ENCODE measurements at places on chromosomes 16 and 17.

GRCh38 chr17:81994593-81995462 is 17.4 kb downstream of the ASPSCR1 start:
- DNase-seq, result no peak

DNA sequence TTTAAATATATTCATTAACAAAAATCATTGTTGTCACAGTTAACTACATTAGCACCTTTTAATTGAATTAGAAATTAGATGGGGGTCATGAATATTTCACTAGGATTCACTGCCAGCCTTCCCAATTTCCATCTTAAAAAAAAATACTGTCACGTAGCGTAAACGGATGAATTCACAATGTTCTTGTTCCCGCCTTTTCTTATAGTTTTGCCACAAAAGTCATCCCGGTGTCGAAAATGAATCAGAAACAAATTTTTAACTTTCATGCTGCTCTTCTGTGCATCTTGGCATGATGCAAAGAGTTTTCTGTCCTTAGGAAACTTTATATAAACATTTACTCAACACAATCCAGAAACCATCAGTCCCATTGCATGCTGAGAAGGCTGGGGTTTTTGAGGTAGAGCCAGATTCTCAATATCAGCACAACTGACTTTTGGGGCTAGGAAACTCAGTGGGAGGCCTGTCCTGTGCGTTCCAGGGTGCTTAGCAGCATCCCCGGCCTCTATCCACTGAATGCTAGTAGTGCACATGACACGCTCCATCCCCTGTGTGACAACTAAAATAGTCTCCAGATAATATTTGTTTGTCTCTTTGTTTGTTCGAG is 252.9 kb upstream of the XYLT1 start:
- DNase-seq, result no peak

DNA sequence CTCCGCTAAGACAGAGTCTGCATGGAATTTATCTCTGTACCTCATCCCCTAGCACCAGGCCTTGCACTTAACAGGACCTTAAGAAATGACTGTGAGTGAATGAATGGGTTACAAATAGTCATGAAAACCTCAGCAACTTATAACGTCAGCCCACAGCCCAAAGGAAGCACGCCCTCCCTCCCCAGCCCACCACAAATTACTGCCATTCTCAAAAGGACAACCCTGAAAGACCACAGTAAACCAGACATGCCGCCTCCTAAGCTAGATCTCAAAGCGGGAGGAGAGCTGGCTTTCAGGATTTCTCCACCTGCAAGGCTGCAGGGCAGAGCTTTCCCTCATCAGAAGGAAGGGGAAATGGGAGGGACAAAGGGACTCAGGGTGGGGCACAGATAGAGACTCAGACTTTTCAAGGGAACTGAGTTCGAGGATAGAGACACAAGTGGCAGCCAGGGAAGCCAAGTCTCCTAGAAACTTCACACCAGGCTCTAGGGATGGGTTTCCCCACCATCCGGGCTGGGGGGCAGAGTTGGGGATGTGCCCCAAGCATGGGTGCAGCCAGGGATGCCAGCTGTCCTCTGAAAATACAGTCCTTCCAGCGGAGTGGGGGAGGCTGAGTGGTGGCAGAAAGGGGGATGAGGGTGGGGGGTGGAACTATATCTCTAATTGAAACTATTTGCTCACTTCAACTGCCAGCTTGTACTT is 56.7 kb downstream of the PLXDC1 start:
- DNase-seq, result no peak

DNA sequence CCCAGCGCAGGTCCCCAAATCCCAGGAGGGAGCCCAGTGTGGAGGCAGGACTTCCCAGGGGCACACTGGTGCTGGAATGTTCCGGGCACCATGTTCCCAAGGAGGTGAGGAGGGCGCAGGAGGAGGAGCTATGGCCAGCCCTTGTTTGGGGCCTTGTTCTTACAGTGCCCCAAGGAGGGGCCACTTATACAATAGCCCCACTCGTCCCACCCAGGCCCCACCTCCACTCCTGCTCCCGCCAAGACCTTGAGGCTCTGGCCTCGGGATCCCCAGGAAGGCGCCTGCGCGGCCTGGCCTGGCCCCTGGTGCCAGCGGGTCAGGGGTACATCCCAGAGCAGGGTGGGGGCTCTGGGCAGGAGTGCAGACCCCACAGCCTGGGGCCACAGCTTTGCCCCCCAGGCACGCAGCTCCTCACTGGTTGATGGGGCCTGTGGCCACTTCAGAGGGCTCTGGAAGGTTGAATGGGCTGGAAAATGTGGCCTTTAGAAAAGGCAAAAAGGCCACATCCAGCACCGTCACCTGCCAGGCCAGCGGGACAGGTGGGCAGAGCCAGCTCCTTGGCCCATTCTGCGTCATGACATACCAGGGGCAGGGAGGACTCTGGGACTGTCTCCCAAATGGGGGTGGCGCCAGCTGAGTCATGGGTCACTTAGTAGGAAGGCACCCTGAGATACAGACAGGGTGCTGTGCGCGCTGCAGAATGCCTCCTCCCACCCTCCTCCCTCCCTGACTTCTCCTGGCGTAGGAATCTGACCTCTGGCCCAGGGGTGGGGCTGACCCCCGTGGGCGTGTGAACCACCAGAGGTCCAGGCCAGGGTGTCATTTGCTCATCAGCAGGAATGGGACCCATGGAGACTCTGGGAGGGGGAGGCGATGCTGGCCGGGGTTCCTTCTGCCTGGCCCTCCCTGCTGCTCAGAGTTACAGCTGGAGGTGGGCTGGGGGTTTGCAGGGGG is 32.3 kb upstream of the PVALEF start:
- no peak for DNase-seq

- DNase-seq, result no peak
Measured at GRCh38 chr17:21113716-21114115, 13.0 kb upstream of the DHRS7B start.

All from thoracic aorta (tissue), 2 donors.